ENCODE measurements at places on chromosomes 7 and 10. TPM values are rescaled to one million over a fixed set of nuclear protein-coding genes. Genes with fewer than 3 reads are reported as not detected.

Gene OR2A12
- total RNA-seq: not detected

Gene GPRIN2
- 56.2 TPM for total RNA-seq

Gene GFRA1
- total RNA-seq: 3.4 TPM

DNA sequence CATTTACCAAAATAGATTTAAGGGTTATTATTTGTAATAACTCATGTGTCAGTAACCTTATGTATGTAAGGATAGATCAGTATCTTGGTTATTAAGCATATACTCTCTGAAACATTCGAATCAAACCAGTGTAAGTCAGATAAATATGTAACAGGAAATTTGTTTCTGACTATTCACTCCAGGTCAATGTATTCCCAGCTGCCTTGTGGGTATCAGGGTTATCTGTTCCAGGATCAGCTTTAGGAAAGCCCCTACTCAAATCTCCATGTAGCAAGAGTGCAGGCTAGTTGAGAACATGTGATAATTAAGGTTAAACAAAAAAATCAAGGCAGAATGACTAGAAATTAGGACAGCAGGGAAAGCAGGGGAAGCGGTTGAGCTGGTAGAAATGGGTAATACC is 201.7 kb downstream of the AUTS2 start:
- no peak for DNase-seq

DNA sequence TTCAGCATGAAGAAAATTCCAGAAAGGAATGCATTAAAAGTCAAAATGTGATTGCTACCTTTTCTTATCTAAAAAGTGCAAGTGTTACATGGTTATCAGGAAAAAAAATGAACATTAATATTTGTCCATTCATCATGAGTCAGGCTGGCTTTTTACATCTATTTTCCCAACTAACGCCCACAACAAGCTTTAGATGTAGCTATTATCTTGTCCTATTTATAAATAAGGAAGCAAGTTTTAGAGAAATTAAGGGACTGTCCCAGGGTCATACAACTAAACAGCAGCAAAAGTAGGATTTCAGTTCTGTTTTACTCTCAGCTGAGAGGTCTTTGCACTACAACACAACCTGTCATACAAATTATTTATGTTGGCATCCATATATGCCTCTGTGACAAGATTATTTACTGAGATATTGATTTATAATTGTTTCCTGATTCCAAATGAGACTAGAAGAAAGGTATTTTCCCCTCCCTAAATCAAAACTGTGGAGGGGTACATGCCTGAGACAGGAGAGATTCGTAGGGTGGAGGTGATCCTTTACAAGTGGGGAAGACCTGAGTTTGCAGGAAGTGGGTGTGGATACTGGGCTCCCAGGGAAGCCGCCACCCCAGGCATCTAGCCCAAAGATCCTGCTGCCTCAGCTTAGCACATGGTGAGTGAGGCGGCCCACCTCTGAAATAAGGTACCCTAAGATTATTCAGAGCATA is 57.2 kb upstream of the ARID5B start:
- no peak for DNase-seq

DNA sequence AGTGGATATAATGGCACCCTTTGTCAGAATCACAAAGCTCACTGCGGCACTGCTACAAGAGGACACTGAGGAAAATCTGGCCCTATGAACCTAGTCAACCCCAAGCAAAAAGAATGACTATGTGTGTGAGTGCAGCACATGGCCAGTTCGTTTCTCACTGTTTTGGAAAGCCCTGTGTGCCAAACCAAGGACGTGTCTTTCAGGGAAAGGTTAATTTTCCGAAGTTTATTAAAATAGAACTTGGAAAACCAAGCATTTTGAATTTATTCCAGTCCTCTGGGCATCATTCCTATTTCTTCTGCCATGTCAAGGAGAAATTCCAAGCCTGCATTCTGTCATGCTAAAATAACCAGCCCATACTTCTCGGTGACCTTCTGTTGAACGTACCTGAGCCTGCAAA is 471.8 kb downstream of the PLXDC2 start:
- DNase-seq: no peak
